Hindlimb muscle (tissue), 1 donor: ENCODE measurements at places on chromosomes 7 and 10.
A peak's percentile ranks its signal among the peaks of the same experiment; 100 is the strongest.

DNA sequence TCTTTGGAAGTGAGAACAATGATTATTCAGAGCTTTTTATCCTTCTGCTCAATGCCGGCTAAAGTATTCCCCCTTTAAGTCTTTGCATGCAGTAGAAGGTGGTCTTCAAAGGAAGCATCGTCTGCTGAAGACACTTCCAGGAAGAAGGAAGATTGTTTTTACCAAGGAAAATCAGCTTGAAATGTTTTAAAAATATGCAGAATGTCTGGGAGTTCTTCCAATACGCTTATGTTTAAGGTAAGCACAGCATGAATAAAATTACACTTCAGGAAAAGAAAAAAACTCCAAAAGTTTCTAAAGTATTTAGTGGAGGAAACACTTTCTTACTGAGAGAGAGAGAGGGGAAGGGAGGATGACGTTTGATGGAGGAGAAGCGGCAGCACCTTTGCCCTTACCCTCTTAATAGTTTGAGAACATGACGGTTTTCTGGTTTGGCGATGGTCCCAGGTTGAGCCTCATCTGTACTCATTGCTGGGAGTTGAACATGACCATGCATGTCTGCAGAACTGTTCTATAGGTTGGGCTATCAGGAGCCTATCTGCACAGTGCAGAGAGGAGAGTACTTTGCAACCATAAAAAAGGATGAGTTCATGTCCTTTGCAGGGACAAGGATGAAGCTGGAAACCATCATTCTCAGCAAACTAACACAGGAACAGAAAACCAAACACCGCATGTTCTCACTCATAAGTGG, 338.1 kb downstream of the ACTR3B start:
- no peak for DNase-seq

DNA sequence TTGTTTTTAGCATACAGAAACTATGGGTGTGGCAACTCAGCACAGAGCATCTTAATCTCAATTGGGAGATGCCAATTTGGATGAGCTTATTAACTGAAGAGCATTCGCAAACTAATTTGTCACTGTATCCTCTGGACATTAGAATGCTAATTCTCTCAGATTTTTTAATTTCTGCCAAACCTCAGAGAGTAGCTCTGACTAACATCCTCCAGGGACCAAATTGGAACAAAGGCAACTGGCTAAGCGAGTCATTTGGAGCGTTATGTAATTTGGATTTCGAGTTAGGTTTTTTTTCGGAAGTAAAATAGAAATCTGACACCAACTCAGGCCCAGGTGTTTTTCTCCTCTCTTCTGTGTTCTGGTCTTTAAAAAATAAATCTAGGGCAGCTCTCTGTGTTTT, 201.9 kb downstream of the BMPER start:
- peak; percentile 83 for DNase-seq

- no peak for DNase-seq
These were observed 44.5 kb downstream of the FGFBP3 start for GRCh38 chr10:91864744-91865143.

DNA sequence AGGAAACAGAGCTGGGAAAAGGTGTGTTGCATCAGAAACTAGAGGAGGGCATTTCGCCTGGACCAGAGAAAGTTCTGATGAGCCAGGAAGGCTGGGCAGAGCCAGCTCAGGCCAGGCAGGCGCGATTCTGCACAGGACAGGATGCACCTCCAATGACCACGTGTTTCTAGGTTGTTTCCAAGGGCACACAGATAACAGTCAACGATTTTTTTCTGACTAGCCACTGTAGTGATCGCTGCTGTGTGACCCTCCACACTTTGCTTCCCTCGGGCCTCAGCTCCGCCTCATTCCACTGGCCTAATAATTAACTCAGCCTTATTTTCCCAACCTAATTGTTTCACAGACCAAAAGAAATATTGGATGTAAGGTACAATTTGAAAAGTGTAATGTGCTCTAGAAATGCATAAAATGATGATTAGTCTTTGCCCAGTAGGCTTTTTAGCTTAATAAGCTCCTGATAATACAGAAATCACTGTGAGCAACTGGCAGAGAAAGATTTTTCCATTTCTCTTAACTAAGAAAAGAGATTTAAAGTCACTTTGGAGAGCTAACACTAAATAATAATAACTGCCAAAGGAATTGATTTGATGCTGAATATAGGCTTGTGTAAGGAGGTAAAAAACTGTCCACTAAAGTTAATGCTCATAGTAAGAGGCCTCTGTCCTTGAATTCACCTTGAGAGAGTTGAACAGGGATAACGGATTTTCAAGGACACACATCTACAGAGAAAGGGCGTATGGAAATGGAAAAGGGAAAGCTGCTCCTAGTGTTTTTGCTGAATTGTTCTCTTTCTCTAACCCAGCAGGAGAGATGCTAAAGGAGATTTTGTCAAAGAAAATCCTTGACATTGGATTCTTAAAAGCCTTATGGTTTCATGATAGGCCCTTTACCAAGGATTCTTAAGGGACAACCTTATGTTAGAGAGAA, 291.0 kb upstream of the C7orf33 start:
- DNase-seq: no peak

DNA sequence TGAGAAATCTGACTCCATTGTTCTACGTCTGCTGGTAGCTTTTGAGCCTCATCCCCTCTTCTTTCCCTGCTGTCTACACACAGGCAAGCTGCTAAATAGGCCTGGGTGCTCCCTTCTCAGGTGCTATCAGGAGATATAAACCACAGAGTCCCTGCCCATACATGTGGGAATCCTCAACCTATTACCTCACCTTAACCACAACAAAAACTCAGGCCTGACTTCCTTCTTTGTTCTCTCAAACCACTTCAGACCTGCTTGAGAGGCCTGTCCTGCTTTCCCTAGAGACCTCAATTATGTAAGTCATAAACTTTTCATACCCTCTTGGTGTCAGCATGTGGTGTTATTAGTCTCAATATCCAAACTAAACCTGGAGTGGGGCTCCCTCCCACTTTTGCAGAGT, 75.0 kb upstream of the MAGI2 start:
- no peak for DNase-seq

DNA sequence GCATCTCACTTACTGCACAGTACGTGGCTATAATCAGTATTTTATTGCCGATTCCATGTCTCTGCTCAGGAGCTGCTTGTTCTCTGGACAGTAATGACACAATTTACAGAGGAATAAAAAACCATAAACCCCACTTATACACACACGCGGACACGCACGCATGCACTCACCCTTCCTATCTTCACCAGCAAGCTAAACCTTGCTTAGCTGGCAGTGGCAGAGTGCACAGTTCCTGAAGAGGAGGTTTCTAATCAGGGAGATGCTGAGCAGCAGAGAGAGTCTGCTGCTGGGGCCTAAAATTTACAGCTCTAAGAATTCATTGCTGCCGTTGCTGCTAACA, 66.3 kb downstream of the SND1 start:
- DNase-seq: no peak

DNA sequence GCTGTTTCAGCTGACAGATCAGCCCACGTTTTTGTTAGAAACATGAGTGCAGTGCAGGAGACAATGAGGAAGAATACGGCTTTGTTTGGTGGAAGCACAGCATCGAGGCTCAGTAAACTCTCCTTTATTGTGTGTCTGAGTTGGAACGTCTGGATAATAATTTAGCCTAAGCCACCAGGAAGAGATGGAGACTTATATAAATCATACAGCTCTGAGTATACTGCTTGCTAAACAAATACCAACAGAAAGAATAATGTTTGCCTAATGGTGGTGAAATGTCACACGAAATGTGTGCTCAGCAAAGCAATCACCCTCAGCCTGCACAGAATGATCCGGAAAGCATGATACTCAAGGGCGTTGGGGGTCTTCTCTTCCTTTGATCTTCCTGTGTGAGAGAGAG, 664.1 kb upstream of the ADARB2 start:
- DNase-seq: no peak

DNA sequence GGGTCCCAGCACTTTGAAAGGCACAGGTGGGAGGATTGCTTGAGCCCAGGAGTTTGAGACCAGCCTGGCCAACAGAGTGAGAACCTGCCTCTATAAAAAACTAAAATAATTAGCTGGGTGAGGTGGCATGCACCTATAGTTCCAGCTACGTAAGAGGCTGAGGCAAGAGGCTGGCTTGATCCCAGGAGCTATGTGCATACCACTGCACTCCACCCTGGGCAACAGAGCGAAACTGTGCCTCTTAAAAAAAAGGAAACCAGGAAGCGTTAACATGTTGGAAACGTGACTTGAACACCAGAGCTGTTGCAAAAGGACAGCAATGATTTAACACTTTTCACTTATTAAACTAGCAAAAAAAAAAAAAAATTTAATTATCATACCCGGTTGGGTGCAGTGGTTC, 12.6 kb downstream of the BAZ1B start:
- DNase-seq: no peak

GRCh38 chr7:14766747-14767146, 135.8 kb downstream of the DGKB start:
- DNase-seq: no peak

GRCh38 chr10:117540640-117541404, 1.7 kb upstream of the EMX2 start:
- DNase-seq: no peak

- no peak for DNase-seq
These were observed 66.5 kb downstream of the EPDR1 start for GRCh38 chr7:37986908-37987330.

DNA sequence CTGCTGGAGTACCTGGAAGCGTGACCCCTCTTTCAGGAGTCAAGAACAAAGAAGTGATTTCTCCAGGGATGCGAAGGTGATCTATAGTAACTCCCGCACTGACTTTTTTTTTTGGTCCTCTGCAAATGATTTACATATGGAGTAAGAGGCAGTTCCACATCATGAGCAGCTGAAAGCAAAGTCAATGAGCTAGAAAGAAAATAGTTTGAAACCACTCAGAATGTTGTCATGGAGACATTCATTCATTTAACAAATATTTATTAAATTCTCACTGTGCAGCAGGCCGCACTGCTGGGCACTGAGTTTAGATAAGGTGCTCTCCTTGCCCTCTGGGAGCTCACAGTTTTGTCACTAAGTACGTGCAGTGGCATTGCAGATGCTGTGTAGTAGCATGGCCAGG, 206.7 kb downstream of the CAMK1D start:
- DNase-seq: no peak

GRCh38 chr7:81031243-81031642, 112.4 kb upstream of the SEMA3C start:
- DNase-seq: no peak

DNA sequence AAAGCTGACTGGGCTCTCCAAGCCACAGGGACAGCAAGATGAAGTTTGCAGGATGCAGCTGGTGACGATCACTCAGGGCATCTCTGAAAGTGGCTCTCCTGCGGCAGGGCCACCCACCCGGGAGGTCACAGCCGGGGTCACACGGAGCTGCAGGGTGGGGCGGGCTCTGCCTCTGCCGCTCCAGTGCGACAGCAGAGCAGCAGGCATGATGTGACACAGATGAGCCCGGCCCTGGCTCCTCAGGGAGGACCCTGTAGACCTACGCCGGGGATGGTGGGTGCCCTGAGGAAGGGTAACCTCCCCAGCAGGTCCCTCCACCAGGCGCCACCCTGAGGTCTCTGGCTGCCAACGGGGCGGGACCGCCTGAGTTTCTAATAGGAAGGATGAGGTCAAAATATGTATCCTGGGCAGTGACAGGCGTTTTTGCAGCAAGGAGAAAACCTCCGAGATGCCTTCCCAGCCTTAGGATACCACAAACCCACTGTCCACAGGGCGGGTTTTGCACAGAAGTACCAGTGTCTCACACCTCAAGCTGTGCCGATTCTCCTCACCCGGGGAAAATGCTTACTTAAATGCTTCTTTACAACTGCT, 114.8 kb upstream of the DIP2C start:
- no peak for DNase-seq

- no peak for DNase-seq
These were observed 135.3 kb downstream of the ICA1 start for GRCh38 chr7:8126601-8127167.

- no peak for DNase-seq
These were observed 24.5 kb upstream of the SVIL start for GRCh38 chr10:29658984-29659965.

- DNase-seq: no peak
These were observed 44.5 kb upstream of the CDK1 start for GRCh38 chr10:60733826-60734225.

- DNase-seq: no peak
These were observed 132.3 kb downstream of the ARHGAP22 start for GRCh38 chr10:48472501-48473069.

- DNase-seq: no peak
These were observed 89.3 kb downstream of the ICA1 start for GRCh38 chr7:8172372-8173354.

DNA sequence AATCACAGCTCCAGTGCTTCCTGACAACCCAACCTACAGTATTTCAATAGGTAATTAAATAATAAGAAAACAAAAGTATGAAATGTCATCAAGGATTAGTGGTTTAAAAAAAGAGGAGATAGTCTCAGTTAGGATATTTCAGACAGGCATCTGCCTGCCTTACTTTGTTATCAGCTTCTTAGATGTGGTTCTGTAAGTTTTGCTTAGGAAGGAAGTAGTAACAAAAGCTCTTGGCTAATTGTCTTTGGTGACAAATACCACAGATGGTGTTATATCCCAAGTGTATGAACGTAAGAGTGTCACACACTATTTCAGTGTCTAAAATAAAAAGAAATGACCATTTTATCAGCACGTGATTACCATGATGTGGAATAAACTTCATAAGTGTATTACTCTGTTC, 9.8 kb upstream of the ACTA2 start:
- DNase-seq: no peak
